Activated T-helper 9 cell treated with anti-CD3 and anti-CD28 coated beads, Interleukin-2, amount 50 U/mL, for 16 hours (primary cell): ENCODE measurements at places on chromosomes 11 and 22.

- DNase-seq = no peak
These were observed 23.3 kb upstream of the EIF3D start for GRCh38 chr22:36552289-36552688.

GRCh38 chr11:75388386-75389275 is 10.7 kb upstream of the RPS3 start:
- peak; percentile 42 for DNase-seq

- DNase-seq = peak; percentile 82
These were observed at the start of gene PPARA for GRCh38 chr22:46150034-46150654. Gene PPARA, plus strand, starts transcription at chr22:46150526. Its CDS starts 47,858 bp downstream, at chr22:46198384.

GRCh38 chr11:46684367-46684766 is 16.1 kb downstream of the ARHGAP1 start:
- DNase-seq = no peak

GRCh38 chr22:44164031-44164430 is 16.7 kb upstream of the PARVG start:
- no peak for DNase-seq

- peak; percentile 2 for DNase-seq
These were observed 113.5 kb downstream of the SLC1A2 start for GRCh38 chr11:35305670-35306382.

DNA sequence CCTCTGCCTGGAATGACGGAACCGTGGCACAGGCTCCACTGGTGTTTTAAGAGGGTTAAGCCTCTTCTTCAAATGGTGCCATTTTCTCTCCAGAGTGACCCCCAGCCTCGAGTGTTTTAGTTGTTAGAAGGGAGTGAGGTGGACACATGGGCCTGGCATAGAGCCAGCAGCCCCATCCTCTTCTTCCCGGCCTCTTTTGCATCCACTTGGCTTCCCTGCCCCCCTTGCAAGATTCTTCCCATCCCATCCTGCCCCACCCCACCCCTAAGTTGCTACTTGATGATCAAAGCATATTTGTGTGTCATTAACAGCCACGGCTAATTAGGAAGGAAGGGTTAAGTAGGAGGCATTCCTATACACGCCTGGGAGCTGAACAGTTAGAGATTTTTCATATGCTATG is 72.3 kb upstream of the CRYBB3 start:
- no peak for DNase-seq

DNA sequence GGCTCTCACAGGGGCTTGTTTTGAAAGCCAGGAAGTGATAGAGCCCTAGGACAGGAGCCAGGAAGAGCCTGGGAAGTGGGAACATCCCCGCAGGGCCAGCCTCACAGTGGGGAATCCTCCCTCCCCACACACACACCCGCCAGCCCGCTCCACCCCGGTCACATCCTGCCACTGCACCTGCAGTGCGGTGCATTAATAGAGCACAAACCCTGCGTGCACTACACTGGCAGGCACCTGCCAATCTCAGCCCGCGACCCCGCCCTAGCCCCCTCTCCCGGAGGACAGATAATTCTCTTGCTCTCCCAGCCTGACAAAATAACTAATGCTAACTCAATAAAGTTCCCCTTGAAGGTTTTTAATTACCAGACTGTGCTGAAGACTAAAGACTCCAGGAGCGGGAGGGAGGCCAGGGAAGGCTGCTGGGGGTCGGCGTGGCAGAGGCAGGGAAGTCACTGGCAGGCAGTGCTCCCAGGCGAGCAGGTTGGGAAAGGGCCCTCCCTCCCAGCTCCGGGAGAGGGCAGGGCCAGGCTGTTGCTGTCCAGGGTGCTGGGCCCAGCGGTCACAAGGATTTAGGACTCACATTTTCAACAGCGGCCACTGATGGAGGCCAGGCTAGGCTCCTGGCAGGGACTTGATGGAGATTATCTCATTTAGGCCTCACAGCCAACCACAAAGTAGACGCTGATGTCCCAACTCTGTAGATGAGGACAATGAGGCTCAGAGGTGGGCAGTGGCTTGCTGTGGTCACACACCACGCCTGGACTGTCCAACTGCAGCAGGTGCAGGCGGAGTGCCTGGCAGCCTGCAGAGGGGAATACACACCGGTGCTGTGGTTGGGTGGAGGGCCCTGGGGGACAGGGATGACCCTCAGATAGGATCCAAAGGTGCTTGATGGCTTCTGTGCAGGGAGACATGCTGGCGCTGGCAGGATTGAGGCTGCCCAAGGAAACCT is 23.9 kb upstream of the TCF20 start:
- no peak for DNase-seq

DNA sequence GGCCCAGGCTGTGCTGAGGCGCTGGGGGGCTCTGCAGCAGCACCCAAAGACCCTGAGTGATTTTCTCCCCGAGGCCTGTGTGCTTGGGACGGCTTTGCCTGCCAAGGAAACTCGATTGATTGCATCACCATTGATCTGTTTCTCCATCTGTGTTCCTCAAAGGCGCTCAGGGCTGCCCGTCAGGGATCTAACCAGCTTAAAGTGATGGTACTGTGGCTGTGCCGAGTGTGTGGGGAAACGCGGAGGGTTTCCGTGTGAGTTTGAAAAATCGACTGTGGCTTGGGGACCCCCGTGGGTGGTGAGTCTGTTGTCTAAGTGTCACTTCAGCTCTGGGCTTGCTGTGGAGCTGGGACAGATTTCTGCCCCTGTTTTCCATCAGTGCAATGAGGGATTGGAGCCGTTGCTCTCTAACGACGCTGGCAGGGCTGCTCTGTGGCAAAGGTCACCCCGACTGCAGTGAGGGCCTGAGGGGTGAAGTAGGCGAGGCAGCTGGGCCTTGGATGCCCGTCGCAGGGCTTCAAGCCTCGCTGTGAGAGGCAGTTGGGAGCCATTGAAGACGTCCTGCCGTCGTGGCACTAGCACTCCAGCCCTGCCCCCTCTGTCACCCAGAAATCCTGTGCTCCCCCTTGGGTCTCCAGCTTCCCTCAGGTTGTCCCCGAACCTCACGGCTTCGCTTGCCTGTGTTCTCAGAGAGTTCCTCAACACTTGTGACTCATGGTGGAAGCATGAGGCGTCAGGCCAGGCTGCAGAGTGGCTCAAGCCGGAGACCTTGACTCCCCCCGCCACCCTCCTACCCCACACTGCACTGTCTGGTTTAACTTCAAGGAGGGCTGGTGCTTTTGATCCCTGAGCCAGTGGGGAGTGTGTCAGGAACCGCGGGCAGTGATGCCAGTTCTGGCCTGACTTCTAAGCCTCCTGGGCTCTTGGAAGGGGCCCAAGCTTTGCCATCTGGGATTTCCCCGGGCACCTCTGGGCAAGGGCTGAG is 21.8 kb downstream of the CACNA1I start:
- no peak for DNase-seq

DNA sequence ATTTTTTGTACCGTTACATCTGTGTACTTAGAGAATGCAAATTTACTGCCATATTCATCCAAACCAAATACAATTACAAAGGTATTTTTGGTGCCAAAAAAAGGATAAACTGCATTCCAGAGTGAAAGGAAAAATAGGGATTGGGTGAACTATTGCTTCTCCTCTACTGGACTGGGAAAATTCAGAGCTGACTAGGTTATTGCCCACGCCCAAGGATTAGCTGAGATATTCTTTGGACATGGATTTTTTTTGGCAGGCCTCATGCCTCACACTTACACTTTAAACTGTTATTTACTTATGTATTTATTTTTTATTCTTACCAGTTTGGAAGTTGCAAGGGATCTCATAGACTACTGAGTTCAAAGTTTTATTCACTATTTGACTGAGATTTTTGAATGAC is 76.3 kb upstream of the DDI1 start:
- no peak for DNase-seq

DNA sequence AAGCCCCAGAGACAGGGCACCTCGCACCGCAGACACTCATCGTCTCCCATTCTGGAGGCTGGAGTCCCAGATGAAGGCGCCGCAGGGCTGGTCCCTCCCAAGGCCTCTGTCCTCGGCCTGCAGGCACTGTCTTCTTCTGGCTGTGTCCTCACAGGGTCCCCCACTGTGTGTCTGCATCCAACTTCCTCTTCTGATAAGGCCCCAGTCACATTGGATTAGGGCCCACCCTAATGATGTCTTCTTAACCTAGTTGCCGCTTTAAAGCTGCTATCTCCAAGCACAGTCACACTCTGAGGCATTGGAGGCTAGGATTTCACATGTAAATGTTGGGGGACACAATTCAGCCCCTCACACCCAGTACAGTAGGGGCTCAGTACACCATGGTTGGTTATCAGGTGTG is 48.9 kb downstream of the DHCR7 start:
- no peak for DNase-seq

DNA sequence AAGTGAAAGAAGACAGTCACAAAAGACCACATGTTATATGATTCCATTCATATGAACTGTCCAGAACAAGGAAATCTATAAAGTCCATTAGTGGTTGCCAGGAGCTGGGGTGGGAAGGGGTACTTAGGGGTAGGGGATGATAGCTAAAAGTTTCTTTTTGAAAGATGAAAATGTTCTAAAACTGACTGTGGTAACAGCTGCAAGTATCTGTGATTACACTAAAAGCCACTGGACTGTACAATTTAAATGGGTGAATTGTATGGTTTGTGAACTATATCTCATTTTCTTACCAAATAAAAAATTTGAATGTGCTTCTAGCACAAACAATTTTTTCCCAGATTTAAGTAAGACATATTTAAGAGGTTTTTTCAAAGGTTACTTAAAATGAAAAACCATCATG is 22.1 kb downstream of the CHKA start:
- DNase-seq = no peak

- DNase-seq = no peak
These were observed 382 bp downstream of the C11orf54 start for GRCh38 chr11:93741882-93742226.

GRCh38 chr11:64466115-64466718 is 107.3 kb downstream of the RPS6KA4 start:
- DNase-seq = no peak

DNA sequence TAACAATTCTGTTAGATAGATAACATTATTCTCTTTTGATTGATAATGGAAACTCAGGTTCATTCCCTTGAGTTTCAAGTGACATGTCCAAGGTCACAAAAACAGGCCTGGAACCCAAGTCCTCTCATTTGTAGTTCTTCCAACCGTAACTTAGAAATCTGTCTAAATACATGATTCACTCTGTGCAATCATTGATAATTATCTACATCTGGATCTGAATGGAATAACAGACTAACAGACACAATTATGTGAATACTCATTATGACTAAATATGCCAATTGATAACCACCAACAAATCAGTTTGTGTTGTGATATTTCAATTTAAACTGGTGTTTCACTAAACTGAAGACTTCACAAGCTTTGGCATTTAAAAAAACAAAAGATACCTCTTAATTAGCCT is 71.0 kb downstream of the RBFOX2 start:
- DNase-seq = no peak

DNA sequence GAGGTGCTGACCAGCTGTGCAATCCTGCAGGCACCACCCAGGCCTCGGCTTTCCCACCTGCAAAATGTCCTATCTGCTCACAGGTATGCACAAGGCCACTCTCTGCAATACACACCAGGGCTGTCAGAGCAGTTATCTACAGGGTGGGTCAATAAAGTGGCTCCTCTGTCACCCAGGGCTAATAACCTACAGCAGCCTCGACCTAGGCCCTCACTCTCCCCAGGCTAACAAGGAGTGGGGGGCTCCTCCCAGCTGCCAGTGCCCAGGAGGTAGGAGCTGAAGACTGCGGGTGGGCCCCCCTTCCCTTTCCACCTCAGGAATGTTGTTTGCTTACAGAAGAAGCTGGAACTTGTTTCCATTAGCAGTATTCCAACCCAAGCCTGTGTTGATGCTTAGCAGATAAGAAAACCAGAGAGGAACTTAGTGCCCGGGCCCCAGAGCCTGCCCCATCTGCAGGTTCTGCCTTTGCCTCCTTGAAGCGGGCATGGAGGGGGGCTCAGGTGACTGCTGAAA is 26.8 kb downstream of the MYH9 start:
- DNase-seq = no peak

DNA sequence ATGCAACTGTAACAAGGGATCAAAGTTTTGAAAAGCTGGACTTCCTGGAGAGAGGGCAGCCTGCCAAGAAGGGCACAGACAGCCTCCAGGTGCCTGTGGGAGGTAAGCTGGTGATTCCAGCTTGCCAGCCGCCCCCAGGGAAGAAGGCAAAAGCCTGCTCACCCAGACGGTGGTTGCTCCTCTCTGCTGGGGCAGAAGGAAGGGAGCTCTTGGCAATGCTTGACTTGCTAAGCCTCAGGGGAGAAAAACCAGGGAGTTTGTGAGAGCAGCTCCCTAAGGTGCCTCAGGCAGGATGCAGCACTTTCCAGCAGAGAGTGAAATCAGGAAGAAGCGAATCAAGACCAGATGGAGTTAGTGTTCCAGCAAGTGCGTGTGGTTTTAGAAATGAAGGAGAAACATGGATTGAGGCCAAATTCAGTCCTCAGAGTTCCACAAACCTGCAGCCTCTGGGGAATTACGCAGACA is 553.6 kb downstream of the BUD13 start:
- no peak for DNase-seq

DNA sequence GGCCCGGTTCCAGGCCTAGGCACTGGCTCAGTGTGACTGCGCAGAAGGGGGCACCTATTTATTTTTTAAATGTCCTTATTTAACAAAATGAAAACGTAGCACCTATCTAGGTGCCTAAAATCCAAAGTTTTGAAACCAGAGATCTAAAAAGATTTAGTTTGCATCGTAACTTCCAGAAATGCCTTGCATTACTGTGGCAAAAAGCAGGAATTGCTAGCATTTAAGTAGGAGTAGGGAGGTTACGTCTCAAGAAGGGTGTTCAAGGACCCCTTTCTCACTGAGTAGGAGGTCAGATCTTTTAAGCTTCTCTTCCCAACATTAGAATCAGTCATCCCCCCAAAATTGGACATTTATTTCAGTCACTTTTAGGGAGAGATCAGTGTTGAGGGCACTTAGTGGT is 7.7 kb upstream of the PLET1 start:
- no peak for DNase-seq

GRCh38 chr22:37906364-37907008 is 389 bp downstream of the MICALL1 start:
- peak; percentile 12 for DNase-seq

GRCh38 chr11:1260023-1260501 is 37.2 kb downstream of the MUC5B start:
- peak; percentile 15 for DNase-seq

DNA sequence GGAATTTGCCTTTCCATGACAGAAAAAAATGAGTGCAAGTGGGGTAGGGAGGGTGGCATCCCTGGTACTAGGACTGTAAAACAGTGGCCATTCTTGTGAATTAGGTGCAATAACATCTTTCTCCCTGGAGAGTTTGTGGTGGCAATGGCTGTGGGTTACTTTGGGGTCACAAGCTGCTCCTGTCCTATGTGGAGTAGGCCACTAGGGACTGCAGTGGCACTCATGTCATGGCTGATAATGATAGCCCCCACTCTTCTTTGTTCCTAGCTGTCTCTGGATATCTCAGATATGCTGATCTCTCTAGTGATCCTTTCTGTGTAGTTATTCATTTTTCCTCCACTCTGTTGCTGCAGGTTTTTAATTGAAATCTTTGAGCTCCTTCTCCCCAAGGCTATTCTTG is 270.5 kb upstream of the CHORDC1 start:
- no peak for DNase-seq

DNA sequence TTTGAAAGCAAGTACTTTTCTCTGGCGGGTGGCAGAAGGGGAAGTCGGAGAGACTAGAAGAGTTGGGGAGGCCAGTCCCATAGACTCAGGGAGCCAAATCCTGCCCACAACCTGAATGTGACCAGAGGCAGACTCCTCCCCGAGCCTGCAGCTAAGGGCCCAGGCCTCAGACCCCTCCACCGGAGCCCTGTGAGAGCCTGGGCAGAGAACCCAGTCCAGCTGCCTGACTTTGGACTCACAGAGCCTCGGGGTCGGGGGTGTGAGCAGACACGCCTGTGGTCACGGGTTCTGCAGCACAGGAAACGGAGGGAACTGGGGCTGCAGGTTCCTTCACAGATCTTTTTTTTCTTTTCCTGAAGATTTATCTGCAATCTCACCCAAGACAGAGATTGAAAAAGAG is 312.3 kb downstream of the CTTN start:
- DNase-seq = no peak

- no peak for DNase-seq
These were observed 22.8 kb upstream of the PICK1 start for GRCh38 chr22:38034278-38034882.
